Activated CD8-positive, alpha-beta memory T cell treated with anti-CD3 and anti-CD28 coated beads, Interleukin-2, amount 50 U/mL, for 4 hours (primary cell): ENCODE measurements at places on chromosomes 11 and 22.

- DNase-seq: no peak
These were observed 21.4 kb downstream of the MN1 start for GRCh38 chr22:27780161-27780575.

- no peak for DNase-seq
These were observed 461.2 kb downstream of the BRD1 start for GRCh38 chr22:49366437-49366836.

DNA sequence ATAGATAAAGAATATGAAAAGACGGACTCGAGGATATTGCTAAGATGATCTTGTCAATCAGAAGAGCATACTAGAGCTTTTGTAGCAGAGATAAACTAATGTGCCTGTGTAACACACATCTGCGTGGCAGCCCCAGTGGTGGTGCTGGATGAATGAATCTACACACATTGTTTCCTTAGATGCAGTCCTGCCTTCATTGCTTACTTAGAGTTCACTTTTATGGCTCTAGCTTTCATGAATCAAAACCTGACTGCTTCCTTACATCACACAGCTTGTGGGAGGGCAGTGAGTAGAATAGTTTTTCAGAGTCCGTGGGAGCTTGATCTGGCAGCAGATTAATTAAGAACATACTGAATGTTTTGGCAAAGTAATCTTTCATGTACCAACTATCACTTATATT is 83.7 kb downstream of the EXT2 start:
- no peak for DNase-seq

DNA sequence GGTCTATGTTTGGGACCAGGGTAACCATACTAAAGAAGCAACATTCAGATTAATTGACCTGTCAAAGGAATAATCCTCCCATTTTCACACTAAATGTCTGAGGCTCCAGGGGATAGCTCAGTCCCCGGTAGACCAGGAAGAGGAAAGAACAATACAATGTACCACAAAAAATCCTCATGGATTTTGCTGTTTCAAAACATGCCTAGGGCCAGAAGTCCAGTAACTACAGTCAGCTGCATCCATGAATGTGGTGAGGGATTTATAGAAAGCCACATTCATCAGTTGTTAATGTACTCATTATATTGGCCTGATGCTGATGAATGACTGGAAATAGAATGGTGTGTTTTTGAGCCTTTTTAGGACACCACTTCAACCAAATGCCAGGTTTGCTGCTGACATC is 6.9 kb upstream of the ETS1 start:
- no peak for DNase-seq

DNA sequence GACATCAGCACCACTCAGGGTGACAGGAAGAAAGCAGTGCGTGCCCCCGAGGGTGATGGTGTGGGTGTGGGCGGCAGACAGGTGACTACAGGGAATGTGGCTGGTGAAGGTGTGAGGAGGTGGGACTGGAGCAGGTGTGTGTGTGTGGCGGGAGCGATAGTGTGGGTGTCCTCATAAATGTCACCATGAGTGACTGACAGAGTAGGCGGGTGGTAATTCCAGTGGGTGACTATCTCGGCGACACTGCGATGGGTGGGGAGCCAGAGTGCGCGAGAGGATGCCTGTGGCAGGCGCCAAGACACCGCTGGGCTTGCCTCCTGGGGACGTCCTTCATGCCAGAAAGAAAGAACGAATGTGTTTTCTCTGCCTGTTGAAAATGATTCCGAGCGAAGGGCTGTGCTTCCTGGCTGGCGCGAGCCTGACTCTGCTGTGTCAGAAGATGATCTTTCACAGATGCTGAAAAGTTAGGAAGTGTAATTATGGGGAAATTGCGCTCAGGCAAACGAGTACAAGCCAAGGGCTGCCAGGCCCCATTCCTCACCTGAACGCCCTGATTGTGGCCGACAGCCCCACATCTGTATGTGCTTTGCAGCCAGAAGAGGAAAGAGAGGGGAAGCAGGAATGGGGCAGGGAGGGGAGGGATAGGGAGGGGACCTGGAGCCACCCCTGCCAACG is 98.8 kb upstream of the CD82 start:
- no peak for DNase-seq

DNA sequence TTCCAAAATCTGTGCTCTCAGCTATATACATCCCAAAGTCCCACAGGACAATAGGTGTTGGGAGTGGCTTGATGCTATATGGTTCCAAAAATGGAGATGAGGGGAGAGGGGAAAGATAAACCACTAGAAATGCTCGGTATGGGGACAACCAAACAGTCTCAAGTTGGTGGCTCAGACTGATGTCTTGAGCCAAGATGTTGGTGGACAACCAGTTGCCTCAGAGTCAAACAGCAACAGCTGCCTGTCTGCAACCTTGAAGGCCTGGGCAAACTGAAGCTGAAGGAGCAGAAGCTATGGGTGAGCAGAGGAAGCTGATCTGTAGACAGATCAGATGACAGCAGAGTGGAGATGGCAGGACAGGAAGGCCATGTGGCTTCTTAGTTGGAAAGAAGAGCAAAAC is 4.0 kb downstream of the RRP8 start:
- no peak for DNase-seq

DNA sequence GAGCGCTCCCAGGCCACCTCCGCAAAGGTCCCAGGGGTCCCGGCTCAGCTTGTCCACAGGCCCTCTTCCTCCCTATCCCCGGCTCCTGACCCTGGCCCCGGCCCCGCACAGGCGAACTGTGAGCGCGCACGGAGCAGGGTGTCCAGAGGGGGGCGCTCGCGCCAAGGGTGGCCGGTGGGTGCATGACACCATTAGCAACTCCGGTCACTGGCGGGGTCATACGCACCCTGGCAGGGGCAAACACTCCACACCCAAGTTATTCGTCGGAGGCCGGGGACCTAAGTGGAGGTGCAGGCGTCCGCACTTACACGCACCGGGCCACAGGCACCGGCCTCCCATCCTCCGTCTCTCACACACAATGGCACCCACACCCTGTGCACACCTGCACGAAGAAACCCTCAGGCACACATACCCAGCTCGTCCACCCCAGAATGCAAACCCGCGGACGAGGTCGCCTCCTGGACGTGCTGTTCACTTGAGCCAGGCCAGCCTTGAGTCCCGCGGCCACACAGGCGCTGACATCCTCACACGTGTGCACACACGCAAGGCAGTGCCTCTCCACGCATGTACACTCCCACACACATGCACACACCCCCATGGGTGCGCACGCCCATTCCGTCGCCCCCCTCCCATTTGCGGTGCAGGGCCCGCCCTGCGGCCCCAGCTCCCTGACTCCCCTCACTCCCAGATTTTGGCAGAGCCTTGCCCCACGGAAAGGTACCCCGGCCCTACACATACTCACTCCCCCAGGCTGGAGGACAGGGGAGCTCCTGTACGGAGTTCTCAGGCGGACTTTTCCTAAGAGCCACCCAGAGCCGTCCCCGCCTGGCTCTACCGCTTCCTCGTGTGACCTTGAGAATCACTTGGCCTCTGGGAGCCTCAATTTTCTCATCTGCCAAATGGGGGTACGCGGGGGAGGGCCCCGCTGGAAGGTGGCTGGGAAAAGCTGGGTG is at the start of gene RASGRP2:
TSS of gene RASGRP2 (minus strand) at position 552 of the 953 bp plus-strand sequence. CDS start 1,276 bp downstream, outside the sequence.
- DNase-seq: peak; percentile 84

- peak; percentile 51 for DNase-seq
These were observed 65.2 kb upstream of the LMO1 start for GRCh38 chr11:8328848-8329330.

GRCh38 chr11:78418584-78419211 is 1.1 kb upstream of the GAB2 start:
- no peak for DNase-seq

DNA sequence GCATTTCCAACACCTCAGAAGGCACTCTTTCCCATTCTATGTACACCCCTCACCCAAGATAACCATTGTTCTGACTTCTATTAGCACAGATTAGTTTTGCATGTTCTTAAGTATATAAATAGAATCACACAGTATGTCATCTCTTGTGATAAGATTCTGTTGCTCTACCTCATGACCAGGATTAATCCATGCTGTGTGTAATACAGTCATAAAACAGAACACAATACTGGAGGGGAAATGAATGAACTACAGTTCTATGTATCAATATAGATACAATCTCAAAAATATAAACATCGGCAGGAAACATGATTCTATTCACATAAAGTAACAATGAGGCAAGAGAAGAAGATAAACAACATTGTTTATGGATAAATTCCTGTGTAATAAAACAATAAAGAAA is 151.5 kb downstream of the ATG16L2 start:
- DNase-seq: no peak
